ENCODE measurements at places on chromosomes 16 and 17.

- DNase-seq = no peak
Observed at GRCh38 chr16:48434653-48435317, 49.6 kb upstream of the SIAH1 start.

GRCh38 chr17:7146115-7146514 is 31.5 kb upstream of the ASGR2 start:
- no peak for DNase-seq

- no peak for DNase-seq
Observed at GRCh38 chr17:43431714-43432523, 33.1 kb downstream of the ARL4D start.

- DNase-seq = no peak
Observed at GRCh38 chr17:39894681-39895376, 23.6 kb downstream of the GSDMB start.

- DNase-seq = no peak
Observed at GRCh38 chr17:72931635-72932034, 160.9 kb downstream of the SLC39A11 start.

- no peak for DNase-seq
Observed at GRCh38 chr17:29958947-29959657, 17.7 kb downstream of the EFCAB5 start.

GRCh38 chr17:61431594-61432311 is 20.5 kb upstream of the TBX4 start:
- DNase-seq = no peak

DNA sequence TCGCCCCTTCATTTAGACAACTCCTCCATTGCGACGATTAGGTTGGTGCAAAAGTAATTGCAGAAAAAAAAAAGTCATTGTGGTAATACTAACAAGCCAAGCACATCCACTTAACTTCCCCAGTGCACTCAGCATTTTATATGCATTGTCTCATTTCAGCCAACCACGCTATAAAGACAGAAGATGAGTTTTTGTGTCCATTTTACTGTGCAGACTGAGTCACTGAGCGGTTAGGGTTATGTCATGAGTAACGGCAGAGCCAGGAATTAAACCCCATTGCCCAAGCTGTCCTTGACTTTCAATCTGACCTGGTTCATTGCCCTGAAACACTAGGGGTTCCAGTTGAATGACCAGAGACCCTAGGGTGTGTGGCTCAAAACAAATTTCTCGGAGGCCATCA is 218.7 kb downstream of the XYLT1 start:
- no peak for DNase-seq

DNA sequence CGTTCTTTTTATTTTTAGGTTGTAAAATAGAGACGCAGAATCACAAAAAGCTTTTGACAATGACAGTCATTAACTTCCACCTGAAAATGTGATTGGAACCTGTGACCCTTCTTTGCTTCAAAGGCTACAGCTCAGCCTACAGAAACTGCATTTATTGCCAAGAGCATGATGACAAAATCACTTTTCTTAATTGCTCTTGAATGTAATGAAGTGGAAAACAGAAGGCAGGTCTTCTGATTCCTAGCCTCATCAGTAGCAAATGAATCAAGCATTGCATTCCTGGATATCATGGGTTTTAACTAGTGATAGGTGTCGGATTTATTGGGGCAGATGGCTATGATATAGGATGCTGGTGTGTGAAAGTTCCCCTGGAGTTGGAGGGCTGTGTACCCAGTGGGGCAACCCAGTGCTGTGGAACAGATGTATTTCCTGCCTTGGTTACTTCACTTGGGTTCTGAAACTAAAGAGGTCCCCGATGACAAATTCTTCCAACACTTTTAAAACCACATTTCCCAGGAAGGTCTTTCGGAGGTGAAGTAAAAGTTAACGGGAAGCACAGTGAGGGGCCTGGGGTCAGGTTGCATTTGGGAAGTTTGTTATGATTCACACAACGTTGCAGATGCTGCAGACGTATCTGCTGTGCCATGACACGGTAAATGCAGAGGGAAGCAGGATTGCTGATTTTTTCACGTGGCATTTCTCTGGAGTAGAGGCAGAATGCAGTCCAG is 127.5 kb downstream of the HS3ST3A1 start:
- DNase-seq = no peak

DNA sequence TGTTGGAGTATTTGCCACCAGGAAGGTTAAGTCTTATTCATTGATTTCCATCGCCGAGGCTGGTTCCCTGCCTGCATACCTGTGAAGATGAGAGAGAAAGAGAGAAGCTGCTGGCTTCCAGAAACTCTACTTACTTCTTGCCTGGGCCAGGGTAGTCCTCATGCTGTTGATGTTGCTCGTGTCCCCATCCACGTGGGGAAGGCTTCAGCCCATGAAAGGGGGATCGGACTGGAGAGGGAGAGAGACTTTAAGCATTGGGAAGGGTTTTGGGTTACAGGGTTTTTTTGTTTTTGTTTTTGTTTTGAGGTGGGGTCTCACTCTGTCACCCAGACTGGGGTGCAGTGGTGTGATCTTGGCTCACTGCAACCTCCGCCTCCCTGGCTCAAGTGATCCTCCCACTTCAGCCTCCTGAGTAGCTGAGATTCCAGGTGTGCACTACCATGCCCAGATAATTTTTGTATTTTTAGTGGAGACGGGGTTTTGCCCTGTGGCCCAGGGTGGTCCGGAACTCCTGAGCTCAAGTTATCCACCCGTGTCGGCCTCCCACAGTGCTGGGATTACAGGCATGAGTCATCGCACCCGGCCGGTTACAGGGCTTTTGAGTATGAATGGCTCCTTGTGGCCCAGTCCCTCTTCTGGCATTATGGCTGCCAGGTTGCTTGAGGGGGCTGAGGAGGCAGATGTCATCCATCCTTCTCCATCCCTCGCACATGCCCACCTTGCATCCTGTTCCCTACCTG is 26.6 kb downstream of the ITGB3 start:
- DNase-seq = no peak

DNA sequence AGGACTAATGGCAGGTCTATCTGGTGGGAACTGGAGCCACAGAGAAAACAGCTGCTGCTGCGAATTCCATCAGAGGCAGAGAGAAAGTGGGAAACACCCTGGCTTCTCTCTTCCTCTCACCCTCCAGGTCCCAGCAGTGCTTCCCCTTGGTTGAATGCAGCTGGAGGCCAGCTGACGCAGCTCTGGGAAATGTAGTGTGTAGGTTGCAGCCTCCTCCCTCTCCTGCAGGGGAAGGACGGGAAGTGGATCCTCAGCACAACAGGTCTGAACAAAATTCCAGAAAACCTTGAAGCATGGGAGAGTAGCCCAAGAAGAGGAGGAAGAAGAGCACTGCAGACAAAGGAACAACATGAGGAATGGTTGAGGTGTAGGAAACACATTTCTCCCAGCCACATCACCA is 67.8 kb upstream of the MMP2 start:
- no peak for DNase-seq

GRCh38 chr16:1985466-1986150 is 1.6 kb downstream of the GFER start:
- DNase-seq = no peak

GRCh38 chr16:67648764-67649407 is 3.9 kb downstream of the CARMIL2 start:
- DNase-seq = no peak

GRCh38 chr16:70740914-70741782 is 55.3 kb upstream of the MTSS2 start:
- no peak for DNase-seq

DNA sequence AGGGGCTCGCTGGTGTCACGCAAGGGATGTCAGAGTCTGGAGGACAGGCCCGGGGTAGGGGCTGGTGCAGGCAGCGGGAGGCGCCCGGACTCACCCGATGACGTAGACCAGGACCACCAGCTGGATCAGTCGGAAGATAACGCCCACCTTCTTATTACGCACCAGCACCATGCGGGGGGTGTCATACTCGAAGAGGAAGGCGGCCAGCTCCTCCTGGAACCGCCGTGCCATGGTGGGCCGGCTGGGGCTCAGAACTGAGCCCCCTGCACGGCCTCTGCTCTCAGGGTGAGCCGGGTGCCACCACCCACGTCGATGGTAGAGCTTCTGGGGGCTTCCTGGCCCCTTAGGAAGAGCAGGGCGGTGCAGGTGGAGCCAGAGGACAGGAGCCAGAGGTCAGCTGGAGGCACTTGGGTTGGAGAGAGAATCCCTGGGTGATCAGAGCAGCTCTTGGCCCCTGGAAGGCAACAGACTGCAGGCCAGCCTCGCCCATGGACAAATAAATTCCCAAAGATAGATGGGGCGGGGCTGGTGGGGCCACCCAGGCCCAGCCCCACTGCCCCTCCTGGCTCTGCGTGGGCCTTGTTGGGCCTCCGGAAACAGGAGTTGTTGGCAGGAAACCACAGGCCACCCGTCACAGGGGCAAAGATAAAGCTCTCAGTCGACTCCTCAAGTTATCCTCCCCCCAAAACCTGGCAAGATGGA is at the start of gene P2RX1:
TSS of gene P2RX1 (minus strand) at position 471 of the 702 bp plus-strand sequence. CDS start at position 231, 240 bp downstream.
- no peak for DNase-seq

DNA sequence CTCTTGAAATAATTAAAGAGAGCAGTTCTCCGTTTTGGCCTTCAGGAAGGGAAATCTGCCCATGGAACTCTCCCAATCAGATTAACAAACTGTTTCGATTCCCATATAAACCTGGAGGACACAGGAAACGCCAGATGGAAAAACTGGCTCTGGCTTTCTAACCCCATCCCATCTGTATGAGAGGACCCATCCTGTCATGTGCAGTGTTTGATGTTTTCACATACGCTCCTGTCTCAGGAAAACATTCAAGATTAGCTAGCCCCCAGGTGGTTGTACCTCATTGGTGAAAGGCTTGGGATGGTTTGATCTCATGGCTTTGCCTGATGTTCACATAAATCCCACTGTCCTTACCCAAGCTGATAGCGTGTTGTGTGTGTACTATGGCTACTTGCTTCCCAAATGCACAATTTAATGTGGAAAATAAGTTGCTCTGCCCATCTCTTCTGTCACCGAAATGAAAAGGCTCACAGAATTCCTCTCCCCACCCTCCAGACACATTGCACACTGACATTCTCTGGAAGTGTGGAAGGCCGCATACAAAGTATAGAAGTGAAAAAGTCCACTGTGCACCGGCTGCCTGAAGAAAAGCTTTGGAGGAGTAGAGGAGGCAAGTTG is 18.2 kb upstream of the ERN1 start:
- no peak for DNase-seq

GRCh38 chr17:56392321-56392720 is 201.2 kb upstream of the NOG start:
- DNase-seq = no peak

GRCh38 chr17:49501496-49501895 is 6.4 kb downstream of the NGFR start:
- DNase-seq = no peak

- DNase-seq = no peak
Observed at GRCh38 chr17:8957721-8958120, 7.8 kb downstream of the PIK3R5 start.

- no peak for DNase-seq
Observed at GRCh38 chr16:54459509-54460262, 173.1 kb upstream of the IRX3 start.

GRCh38 chr17:17648762-17649161 is 32.5 kb upstream of the RAI1 start:
- DNase-seq = no peak

DNA sequence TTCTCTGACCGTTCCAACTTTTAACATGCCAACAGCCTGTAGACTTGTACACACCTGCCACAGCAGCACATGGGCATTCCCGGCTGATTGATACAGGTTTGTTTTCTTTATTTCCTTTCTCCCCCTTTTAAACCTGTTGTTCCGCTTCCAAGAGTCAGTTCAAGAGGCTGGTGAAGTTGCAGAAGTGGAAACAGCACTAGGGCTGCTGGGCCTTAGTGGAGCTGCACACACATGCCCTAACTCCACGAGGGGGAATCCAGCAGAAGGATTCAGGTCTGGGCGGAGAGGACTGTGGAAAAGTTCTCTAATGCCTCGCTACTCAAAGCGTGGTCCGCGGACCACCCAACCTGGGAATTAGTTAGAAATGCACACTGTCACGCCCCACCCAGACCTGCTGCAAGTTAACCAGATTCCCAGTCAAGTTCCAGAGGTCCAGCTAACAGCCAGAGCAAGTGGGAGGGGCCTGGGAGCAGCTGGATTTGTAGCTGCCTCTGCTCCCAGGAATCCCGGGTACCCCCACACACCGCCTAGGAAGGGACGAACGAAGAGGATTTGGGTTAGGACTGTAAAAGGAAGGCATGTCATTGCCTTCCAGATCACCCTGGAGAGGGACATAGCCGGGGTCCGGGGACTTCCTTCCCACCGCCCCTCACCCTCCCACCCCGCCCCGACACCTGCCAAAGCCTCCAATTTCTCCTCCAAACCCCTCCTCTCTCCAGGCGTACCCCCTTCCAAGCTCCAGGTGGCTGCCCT is 542 bp downstream of the SLC39A11 start:
- no peak for DNase-seq

- no peak for DNase-seq
Observed at GRCh38 chr17:5045496-5045895, 10.3 kb upstream of the SLC52A1 start.

GRCh38 chr16:57892447-57893096 is 78.4 kb downstream of the CNGB1 start:
- no peak for DNase-seq

- DNase-seq = peak; percentile 38
Observed at GRCh38 chr17:1787301-1787902, 25.5 kb downstream of the SERPINF1 start.

DNA sequence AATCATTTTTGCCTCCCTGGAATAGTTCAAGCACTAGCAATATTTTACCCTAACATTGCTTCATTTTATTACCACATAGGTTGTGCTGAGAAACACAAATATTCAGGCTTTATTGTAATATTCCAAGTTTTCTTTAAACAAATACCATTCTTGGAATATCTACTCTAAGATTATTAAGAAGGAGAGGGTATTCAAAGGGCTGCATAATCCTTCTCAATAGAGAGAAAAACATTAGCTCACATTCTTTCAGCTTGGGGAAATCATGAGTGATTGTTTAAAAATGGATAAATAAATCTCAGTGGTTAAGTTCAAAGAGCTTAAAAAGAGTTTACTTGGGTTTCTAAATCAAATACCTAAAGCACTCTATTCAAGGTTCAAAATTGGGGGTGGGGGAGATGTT is 111.9 kb upstream of the CORO6 start:
- no peak for DNase-seq

DNA sequence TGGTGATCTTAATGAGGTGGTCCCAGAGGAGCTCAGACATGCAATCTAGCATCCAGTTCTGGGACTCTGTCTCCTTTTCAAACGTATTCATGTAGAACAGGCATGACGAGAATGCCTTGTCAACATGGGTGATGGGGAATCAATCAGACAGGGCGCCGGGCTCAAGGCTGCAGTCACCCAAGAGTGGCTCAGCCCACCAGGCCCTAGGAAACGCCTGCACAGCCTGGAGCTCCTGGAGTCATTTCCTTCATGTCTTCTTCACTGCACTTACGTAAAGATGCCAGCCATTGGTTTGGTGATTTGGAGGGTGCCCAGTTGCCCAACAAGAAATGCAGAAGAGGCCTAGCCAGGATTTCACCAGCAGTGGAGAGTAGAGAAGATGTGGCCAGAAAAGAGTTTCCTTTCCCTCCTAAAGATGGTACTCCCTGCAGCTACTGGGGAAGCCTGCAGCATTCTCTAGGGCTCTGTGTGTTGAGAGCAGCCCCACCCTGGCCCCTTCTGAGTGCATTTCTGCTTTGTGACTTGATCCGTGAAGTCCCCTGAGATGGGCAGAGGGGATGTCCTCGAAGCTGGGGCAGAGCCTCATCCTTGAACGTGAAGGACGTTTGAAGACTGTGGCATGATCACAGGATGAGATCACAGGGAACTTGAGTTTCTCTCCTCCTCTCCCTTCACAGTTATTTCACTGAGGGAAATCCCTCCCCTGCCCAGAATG is 24.0 kb upstream of the STH start:
- no peak for DNase-seq
